ENCODE measurements at places on chromosomes 1 and 21. TPM values are rescaled to one million over a fixed set of nuclear protein-coding genes. Genes with fewer than 3 reads are reported as not detected.

The GSTM5 gene
- 0.43 TPM for total RNA-seq

The PEX10 gene
- 38.2 TPM for total RNA-seq

The SIKE1 gene
- total RNA-seq = 35.1 TPM

The ERICH3 gene
- not detected for total RNA-seq

The SMPDL3B gene
- total RNA-seq = not detected

Measured in placental pericyte (primary cell).